ENCODE measurements at places on chromosomes 3 and 15. TPM values are rescaled to one million over a fixed set of nuclear protein-coding genes. Genes with fewer than 3 reads are reported as not detected.

DNA sequence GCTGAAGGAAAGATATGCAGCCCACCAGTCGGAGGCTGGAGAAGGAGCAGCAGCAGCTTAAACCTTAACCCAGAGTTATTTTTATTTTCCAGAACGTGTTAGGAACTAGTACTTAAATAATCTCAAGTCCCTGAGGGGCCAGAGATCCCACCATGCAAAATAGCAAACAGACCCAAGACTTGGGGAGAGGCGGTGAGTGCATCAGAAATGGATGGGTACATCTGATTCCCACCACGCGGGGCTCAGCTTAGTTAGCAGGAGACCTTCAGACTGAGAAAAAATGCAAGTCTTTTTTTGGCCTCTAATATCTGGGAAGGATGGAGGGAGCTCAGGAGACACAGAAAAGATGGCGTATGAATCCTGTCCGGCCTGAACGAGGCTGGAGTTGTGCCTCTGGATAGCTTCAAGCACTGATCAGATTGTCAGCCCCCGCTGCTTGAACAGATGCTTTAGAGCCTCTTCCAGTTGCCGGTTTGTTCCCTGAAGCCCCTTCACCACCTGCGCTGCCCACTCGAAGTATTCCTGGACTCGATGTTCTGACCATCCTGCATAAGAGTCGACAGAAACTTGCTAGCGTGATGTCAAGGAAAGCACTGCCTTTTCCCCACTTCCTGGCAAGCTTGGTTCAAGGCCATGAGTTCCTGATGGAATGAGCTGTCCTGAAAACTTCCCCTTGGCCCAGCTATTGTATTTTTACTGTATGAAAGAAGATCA lies 1.3 kb downstream of the HDDC3 start:
- no peak for DNase-seq

GRCh38 chr3:193872265-193872753 lies 263.6 kb upstream of the HES1 start:
- DNase-seq, result no peak

CRTC3 gene
- 40.0 TPM for total RNA-seq

GRCh38 chr3:172700256-172700655 lies 10.6 kb downstream of the NCEH1 start:
- no peak for DNase-seq

GRCh38 chr3:13235079-13235478 lies 161.8 kb upstream of the IQSEC1 start:
- DNase-seq, result no peak
